NCI-H2029 (cell line): ENCODE measurements at places on chromosomes 6 and 20.
A peak's percentile ranks its signal among the peaks of the same experiment; 100 is the strongest.

DNA sequence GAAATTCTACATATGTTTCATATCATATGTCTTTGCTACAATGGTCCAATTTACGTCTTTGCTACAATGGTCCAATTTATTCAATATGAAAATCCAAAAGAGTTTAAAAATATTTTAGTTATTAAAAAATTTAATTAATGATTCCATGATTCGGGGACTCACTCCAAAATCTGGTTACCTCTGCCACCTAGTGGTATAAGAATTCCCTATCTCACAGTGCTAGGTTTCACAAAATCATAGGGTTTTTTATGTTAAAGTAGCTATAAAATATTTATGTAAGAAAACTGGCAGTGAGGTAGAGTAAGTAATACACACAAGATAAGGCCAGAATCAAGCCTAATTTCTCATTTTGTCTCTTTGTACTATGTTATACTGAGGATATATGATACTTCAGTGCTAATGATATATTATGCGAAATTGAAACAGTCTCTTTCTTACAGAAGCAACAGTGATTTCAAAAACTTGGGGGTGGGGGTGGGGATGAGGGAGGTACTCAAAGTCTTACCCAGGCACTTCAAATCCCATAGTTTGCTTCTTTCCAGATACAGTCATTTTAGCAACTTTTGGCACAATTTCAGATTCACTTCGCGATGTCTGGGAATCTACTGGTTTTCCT, 52.3 kb downstream of the HBS1L start:
- DNase-seq: no peak

DNA sequence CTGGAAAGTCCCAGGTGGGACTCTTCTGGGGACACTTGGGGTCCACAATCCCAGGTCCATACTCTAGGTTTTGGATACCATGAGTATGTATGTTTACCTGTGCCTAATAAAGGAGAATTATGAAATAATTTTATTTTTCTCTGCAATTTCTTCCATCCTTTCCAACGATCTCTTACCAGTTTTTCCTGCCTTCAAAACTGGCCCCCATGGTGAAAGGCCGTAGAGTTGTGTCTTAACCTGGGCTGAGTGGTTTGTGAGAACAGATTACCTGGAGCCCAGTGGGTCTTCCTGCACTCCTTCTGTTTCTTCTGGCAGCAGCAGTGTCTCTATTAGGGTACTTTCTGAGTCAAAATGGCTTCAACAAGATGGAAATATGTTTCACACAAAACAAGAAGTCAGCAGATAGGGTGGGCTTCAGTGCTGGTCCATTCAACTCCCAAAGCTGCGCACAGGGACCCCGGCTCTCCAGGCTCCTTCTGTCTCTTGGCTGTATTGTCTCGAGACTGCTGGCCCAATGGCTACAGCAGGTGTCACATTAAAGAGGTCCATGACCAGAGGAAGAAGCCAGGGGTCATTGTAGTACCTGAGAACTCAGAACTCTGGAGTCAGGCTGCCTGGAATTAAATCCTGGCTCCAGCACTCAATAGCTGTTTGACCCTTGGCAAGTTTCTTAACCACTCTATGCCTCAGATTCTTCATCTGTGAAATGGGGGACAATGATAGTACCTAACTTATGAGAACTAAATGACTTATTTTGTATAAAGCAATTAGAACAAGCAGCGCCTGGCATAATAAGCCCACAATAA, 10.5 kb upstream of the RBCK1 start:
- no peak for DNase-seq

GRCh38 chr20:63351811-63352591, 9.1 kb downstream of the CHRNA4 start:
- peak; percentile 40 for DNase-seq

DNA sequence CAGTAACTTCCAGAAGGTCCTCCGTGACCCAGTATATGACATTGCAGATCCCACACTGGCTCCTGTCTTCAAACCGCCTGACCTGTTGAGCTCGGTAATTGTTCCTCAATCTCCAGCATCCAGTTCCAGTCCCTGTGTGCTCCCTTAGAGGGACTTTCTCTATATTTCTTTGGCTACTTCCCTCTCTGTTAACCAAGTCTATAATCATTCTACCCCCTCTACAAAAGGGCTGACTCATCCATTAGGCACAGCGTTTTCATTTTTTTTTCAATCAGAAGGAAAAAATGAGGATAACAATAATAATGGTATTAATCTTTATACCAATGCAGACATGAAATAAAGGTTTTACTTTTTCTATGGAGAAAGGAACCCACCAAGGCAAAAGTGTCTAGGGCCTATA, 69.3 kb downstream of the FAM229B start:
- DNase-seq: no peak

- DNase-seq: no peak
Measured at GRCh38 chr6:42419490-42420280, 32.0 kb downstream of the TRERF1 start.

GRCh38 chr6:15025446-15025845, 220.4 kb upstream of the JARID2 start:
- no peak for DNase-seq
